ENCODE measurements at places on chromosomes 4 and X. TPM values are rescaled to one million over a fixed set of nuclear protein-coding genes. Genes with fewer than 3 reads are reported as not detected.

Gene SPANXC
- total RNA-seq, result not detected

Gene NUDT10
- 0.43 TPM for total RNA-seq

Gene ART3
- not detected for total RNA-seq

Gene CYSLTR1
- total RNA-seq, result not detected

Gene FGFR3
- 0.29 TPM for total RNA-seq

Gene OPRPN
- total RNA-seq, result not detected

Gene LDB2
- 117 TPM for total RNA-seq

Gene PRRG1
- 47.2 TPM for total RNA-seq

Gene RNF150
- total RNA-seq, result 0.22 TPM

Gene EDA2R
- total RNA-seq, result 9.9 TPM

Gene PPP1R2C
- not detected for total RNA-seq

Gene PDCL2
- not detected for total RNA-seq

Gene MAGEB3
- not detected for total RNA-seq

Gene ZNF518B
- 57.4 TPM for total RNA-seq

Gene GPAT3
- total RNA-seq, result 24.8 TPM

Gene CXCL3
- 0.93 TPM for total RNA-seq

Gene PJA1
- total RNA-seq, result 15.8 TPM

Gene MAGEA8
- not detected for total RNA-seq

Gene EDNRA
- not detected for total RNA-seq

Gene CFAP99
- not detected for total RNA-seq

Gene MAGEB10
- not detected for total RNA-seq

Gene WDR44
- total RNA-seq, result 33.2 TPM

Gene PLA2G12A
- 47.5 TPM for total RNA-seq

Gene VCX2
- not detected for total RNA-seq

Gene FABP2
- total RNA-seq, result not detected

Gene TET2
- 29.5 TPM for total RNA-seq

Gene TMSB15C
- 7.3 TPM for total RNA-seq

Gene L1CAM
- total RNA-seq, result 0.27 TPM

Gene NEK1
- total RNA-seq, result 12.0 TPM

Gene SUPT20HL2
- not detected for total RNA-seq

Gene DCHS2
- under 0.01 TPM for total RNA-seq

Gene LRP2BP
- 0.53 TPM for total RNA-seq

Gene USP17L28
- not detected for total RNA-seq

Gene ODAPH
- total RNA-seq, result not detected

Gene RPA4
- total RNA-seq, result 4.4 TPM

Gene NRK
- 5.3 TPM for total RNA-seq

Gene SPANXA2
- not detected for total RNA-seq

Gene TLR10
- not detected for total RNA-seq

Gene POU3F4
- not detected for total RNA-seq

Gene EGFL6
- total RNA-seq, result not detected

Gene TCP11X2
- not detected for total RNA-seq

Gene SPANXD
- total RNA-seq, result not detected

Gene AADAT
- total RNA-seq, result 0.93 TPM

Gene MYOZ2
- 0.13 TPM for total RNA-seq

Gene TIMP1
- total RNA-seq, result 53.6 TPM

Gene KLB
- under 0.01 TPM for total RNA-seq

Gene DCTD
- 74.9 TPM for total RNA-seq

Gene IL13RA2
- total RNA-seq, result 0.53 TPM

Gene YIPF7
- not detected for total RNA-seq

Gene LINC00632
- 2.8 TPM for total RNA-seq

Gene GUCY1A1
- total RNA-seq, result 0.13 TPM

Gene ZMAT1
- total RNA-seq, result 4.0 TPM

Gene EPGN
- total RNA-seq, result 0.13 TPM

Gene GLRB
- 5.6 TPM for total RNA-seq

Gene CPEB2
- total RNA-seq, result 16.2 TPM

Gene HTR2C
- not detected for total RNA-seq

Gene PFKFB1
- total RNA-seq, result 0.07 TPM

Data from thoracic aorta endothelial cell (primary cell).